ENCODE measurements at places on chromosomes 3 and 15.

GRCh38 chr15:56984681-56985481 is 66.4 kb downstream of the TCF12 start:
- no peak for DNase-seq

DNA sequence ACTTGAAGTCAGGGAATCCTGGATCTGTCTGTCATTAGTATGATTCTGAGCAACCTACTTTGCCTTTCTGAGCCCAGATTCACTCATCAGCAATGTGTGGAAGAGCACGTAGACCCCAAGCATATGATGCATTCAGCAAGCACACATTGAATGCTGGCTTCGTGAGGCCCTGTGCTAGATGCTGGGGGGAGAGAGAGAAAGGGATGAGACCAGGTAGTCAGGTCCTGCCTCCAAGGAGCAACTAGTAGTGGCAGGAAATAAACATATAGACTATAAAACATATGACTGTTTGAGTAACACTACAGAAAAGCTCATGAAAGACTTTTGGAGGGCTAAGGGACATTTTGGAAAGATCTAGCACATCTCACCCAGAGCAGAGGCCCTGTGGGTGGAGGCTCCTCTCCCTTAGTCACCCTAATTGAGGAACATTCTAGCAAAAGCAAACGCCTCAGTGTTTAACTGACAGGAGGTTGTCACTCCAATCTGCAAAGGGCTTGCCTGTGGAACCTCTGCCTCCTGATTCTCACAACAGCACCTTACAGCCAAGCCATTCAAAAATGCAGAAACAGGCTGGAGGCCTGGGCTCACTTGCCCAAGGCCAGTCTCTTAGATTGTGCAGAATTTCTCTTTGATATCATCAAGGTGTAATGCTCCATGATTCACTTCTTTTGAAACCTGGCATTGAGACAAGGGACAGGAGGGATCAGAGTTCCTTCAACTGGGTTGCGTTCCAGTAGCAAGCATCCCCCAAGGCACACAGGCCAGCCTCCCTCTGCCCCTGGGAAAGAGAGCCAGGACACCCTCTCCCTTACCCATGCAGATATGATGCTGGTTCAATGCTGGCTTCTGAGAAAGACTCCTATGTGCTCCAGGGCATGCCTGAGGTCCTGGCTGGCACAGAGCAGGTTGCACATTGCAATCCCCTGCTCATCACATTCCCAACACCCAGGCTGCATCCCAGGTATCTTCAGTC is 26.1 kb downstream of the STARD5 start:
- peak; percentile 15 for DNase-seq

DNA sequence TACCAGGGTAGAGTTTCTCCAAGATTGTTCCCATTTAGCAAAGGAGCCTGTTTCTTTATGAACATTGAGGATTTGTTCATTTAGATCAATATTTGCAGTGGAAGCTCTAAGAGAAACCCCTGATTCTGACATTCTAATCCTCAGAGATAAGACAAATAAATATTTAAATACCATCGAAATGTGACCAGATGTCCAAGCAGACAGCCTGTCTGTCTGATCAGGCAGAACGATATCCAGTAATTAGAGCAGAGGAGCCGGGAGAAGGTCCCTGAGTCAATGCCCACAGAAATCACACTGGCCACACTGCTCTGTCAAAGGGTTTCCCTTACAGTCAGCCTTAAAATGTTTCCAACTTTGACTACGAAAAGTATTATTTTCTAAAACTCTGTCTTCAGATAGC is 15.7 kb upstream of the ARPIN start:
- no peak for DNase-seq

- peak; percentile 86 for DNase-seq
These were observed 341 bp downstream of the HEXA start for GRCh38 chr15:72375501-72375845.

DNA sequence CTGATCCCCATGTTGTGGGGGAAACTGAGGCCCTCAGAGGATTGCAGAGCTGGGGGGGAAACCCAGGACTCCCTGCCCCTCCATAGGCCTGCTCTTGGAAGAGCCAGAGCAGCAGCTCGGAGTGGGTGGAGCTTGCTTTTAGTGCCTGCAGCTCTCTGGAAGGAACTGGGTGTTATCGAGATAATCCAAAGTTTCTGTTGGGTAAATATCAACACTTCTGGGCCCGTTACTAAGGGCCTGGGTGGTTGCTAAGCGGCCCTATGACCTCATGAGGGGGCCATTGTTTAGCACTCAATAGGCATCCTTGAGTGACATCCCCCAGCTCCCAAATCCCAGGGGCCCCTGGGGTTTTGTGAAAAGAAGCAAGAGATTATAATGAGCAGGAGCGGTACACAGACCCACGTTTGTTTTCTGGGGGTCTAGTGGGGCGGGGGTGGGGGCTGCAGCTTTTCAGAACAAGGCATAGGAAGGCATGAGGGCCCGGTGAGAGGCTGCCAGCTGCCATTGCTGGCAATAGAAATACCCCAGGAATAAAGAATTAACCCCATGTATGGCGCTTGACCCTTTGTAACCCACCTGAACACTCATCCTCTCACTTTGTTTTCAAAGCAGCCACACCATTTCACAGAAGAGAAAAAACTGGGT is 48.3 kb upstream of the ATP2B2 start:
- no peak for DNase-seq
